ENCODE measurements at places on chromosomes 1 and 21.

DNA sequence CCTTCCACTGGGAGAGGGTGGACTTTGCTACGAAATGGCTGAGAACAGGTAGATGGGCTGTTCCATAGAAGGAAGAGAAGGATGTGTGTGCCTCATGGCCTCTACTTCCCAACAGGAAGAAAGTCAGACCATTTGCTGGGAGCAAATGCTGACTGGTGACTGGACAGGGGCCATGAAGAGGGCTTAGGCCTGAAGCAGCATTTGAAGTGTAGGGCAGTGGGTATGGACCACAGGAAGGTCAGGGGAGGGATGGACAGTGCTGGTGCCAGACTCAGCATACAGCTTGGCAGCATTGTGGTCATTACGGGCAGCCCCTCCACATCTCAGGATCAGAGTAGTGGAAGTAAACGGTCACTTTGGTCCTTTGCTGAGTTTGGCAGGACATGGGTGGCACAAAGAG lies 275.7 kb downstream of the MATN1 start:
- no peak for DNase-seq

DNA sequence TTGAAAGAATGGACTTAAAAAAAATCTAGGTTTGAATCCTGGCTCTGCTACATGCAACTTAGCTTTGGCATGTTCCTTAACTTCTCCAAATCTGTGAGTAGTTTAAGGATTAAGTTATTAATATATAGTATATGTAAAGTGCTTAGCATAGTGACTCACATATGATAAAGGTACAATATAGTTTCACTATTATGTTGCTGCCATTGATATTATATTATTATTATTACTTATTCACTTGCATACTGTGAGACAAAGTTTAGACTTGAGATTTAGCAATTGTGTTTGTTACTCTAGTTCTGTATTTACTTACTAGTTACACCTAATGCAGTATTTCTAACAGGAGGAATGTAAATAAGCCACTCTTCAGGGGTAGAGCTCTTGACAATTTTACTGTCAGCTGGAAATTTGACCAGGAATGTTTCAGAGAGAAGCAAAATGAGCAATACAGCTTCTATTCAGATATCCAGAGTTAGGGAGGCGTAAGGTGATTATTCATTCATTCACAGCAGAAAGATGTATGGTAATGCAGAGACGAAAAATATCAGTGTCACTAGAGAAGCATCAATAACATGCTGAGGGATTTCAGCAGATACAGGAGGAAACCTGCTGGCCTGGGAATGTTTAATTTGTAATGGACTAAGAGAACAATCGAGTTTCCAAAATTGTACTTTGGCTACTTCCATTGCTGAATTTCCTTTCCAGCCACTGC lies 25.5 kb downstream of the RGS7 start:
- no peak for DNase-seq

DNA sequence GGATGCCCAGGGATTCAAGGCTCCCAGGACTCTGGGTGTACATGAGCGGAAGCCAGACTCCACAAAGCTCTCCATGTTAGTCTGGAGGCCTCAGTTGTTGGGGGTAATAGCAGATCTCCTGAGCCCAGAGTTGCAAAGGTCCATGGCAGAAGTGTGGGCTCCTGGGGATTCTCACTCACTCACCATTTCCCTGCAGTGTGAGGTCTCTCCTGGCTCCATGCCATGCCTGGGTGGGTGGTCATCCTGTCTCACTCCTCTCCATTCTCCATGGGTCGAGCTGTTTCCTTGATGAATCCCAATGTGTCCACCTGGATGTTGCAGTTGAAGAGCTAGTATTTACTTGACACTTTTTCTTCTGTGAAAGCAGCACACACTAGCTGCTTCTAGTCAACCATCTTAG lies 156.8 kb upstream of the LRRC7 start:
- no peak for DNase-seq

GRCh38 chr1:224543453-224543852 lies 72.7 kb upstream of the CNIH3 start:
- no peak for DNase-seq

DNA sequence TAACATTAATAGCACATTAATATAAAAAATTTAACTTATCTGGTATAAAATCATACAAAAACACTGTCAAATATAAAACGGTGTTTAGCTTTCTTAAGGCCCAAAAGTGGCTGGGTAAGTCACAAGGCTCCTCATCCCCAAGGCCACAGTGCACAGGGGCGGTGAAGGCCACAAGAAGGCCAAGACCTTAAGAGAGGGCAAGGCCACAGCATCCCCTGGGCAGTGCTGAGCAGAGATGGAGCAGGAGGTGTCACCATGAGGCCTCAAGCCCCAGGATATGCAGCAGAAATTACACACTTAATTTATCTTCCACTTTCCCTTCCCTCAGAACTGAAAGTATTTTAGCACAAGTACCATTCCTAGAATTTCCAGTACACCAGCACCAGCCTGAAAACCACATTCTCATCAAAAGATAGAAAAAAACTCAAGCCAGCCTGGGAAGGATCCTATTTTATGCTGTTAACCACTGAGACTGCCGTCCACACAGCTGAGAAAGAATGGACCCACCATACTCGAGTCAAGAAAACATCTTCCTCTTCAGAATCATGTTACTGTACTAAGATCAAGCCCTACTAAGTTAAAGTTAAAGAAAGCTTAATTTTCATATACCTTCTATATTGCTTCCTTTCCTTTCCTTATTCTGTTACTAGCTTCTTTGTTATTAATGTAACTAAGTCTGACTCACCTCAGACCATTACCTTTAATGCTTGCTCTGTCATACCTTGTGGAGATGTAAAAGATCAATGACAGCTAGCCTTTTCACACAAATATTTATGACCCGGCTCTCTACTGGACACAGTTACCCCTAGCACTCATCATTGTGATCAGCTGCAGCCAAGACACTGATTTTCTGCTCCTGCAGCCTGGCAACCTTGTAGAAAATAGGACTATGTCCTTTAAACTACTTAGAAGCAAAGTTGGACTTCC lies 26.4 kb upstream of the FMO1 start:
- DNase-seq = no peak

GRCh38 chr1:74197657-74198552 lies at the start of the genes FPGT and LRRIQ3:
FPGT (plus strand) TSS chr1:74198242; CDS start chr1:74198279, 37 bp downstream.
LRRIQ3 (minus strand) TSS chr1:74198176; CDS start chr1:74183684, 14,492 bp downstream.
- peak; percentile 95 for DNase-seq

DNA sequence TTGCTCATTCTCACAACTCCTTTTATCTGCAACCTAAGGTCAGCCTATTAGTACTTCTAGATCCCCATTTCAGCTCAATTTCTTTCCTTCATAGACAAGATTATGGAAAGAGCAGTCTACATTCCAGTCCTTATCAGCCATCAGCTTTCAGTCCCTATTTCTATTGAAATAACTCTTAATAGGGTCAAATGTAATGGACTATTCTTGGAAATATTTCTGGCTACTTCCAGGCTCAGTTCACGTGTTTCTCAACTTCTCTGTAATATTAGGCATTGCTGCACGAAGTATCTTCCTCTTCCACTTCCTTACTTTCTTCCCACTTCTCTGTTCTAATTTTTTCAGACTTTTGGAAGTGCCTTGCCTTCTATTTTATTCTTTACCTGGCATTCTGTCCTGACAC lies 232.9 kb upstream of the USP25 start:
- no peak for DNase-seq

GRCh38 chr1:153371231-153371630 lies 4.2 kb downstream of the S100A12 start:
- DNase-seq = no peak

- DNase-seq = no peak
These were observed 663.2 kb upstream of the RGS18 start for GRCh38 chr1:191495040-191495439.

GRCh38 chr1:247165674-247166073 lies 6.1 kb downstream of the ZNF124 start:
- DNase-seq = no peak

Data from RWPE1 (cell line).